ENCODE measurements at places on chromosomes 4 and X. TPM values are rescaled to one million over a fixed set of nuclear protein-coding genes. Genes with fewer than 3 reads are reported as not detected.
A peak's percentile ranks its signal among the peaks of the same experiment; 100 is the strongest.

The HEPH gene
- total RNA-seq = 6.3 TPM

The CLCN5 gene
- 85.3 TPM for total RNA-seq

The LNX1 gene
- 2.4 TPM for total RNA-seq

The CXCL6 gene
- total RNA-seq = not detected

The P2RY10 gene
- total RNA-seq = 0.84 TPM

The FAM149A gene
- 9.4 TPM for total RNA-seq

- H3K27me3 ChIP-seq = no peaks in the 10 kb centered on the region
- H3K36me3 ChIP-seq = no peaks in the 10 kb centered on the region
- H3K4me3 ChIP-seq = no peak overlapping the region
Observed at GRCh38 chr4:181693517-181693916, 549.7 kb upstream of the TENM3 start.

DNA sequence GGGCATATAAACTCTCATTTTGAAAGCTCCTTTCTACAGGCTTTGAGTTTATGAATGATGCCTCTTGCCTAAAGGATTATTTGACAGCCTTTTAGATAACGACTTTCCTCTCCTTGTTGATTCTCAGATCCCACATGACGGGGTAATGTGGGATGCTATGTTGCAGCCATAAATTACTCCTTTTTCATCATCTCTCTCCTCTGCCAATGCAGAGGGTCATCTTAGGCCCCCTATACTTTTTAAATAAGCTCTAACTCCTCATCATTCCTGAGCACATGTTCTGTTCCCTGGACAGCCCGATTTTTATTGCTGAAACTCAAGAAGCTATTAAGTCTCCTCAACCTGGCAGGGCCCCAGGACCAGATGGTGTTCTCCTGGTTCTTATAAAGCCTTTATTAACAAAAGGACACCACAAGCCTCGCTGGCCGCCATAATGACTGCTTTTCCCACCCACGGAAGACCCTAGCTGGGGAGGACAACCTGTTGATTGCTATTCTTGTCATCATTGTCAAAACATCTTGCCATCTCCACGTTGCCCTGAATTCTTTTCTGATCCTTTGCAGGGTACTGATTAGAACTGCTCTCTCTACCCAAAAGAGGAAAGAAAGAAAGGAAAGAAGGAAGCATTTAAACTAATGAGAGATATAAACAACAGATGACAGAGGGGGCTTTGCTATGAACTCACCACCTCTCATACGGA lies 150.7 kb downstream of the DHX15 start:
- no peak overlapping the region for H3K4me3 ChIP-seq
- peak; percentile 85 for DNase-seq
- H3K27me3 ChIP-seq = no peaks in the 10 kb centered on the region
- H3K4me1 ChIP-seq = peaks cover 19% of the 10 kb centered on the region

- H3K4me3 ChIP-seq = no peak overlapping the region
- no peak overlapping the region for H3K27ac ChIP-seq
- no peaks in the 10 kb centered on the region for H3K4me1 ChIP-seq
- DNase-seq = no peak
- peaks cover 27% of the 10 kb centered on the region for H3K27me3 ChIP-seq
Observed at GRCh38 chrX:23662187-23662586, 5.1 kb upstream of the PRDX4 start.

GRCh38 chrX:119640731-119641170 lies 34.5 kb upstream of the NKRF start:
- H3K4me3 ChIP-seq = no peak overlapping the region
- DNase-seq = no peak
- H3K27ac ChIP-seq = no peak overlapping the region
- H3K27me3 ChIP-seq = no peaks in the 10 kb centered on the region

DNA sequence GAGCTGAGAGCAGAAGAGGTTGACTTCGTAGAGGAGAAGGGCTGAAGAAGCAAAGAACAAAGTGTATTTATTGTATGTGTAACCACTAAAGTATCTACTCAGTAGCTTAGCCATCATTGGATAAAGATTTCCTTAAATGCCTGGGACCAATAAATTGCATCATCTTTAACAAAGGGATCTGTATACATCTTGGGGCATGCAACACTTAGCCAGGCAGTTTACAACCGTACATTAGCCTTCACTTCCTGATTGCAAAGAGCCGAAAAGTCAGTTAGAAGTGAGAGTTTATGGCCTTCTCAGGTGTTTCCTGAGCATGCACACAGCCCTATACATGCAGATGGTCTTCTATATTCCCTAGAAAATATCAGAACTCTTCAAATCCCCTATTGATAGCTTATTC lies 68.0 kb upstream of the MAGED1 start:
- H3K27ac ChIP-seq = no peak overlapping the region
- no peaks in the 10 kb centered on the region for H3K27me3 ChIP-seq
- H3K4me3 ChIP-seq = no peak overlapping the region
- no peaks in the 10 kb centered on the region for H3K36me3 ChIP-seq
- DNase-seq = no peak

- peak; percentile 56 for DNase-seq
- peaks cover 31% of the 10 kb centered on the region for H3K27me3 ChIP-seq
- H3K4me3 ChIP-seq = no peak overlapping the region
- no peaks in the 10 kb centered on the region for H3K36me3 ChIP-seq
- H3K4me1 ChIP-seq = peaks cover 35% of the 10 kb centered on the region
- H3K27ac ChIP-seq = no peak overlapping the region
Observed at GRCh38 chrX:134634691-134635090, 23.6 kb downstream of the PLAC1 start.

GRCh38 chrX:1941321-1941720 lies 326.5 kb downstream of the ASMT start:
- no peaks in the 10 kb centered on the region for H3K4me1 ChIP-seq
- no peak overlapping the region for H3K4me3 ChIP-seq
- H3K36me3 ChIP-seq = no peaks in the 10 kb centered on the region
- no peak overlapping the region for H3K27ac ChIP-seq
- DNase-seq = no peak
- H3K27me3 ChIP-seq = no peaks in the 10 kb centered on the region

DNA sequence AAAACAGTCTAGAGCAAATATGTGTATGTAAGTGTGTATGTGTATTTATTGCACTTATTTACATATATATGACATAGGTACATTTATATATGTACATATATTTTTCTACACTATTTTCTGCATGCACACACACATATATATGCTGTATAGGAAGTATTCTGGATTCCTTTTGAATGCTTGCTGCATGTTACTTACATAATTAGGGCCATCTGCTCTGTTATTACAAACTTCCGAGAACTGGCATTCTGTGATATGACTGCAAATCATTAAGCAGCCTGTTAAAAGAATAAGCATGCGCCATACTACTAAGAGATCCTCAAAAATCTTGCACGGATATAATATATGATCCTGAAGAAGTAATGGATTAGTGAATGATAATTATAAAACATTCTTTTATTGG lies 1157.6 kb upstream of the TENM3 start:
- no peaks in the 10 kb centered on the region for H3K27me3 ChIP-seq
- no peak overlapping the region for H3K27ac ChIP-seq
- no peaks in the 10 kb centered on the region for H3K4me1 ChIP-seq

DNA sequence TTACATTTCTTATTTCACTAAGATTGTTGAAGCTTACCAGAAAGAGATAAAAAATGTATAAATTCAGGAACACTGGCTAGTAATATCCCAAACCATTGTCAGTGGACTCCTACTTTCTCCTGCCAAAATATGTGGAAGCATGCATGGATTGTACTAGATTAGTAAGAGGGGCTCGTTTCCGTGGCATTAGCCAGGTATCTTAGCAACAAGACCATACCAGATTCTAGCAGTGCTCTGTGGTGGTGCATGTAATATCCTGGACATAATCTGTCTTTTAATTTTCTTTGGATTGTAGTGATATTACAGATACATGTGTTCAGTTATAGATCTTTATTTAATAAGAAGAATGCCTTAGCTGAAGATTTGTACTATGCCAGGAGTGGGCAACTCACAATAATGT lies 371.9 kb upstream of the PITX2 start:
- no peak overlapping the region for H3K27ac ChIP-seq
- peak; percentile 6 for DNase-seq
- no peak overlapping the region for H3K4me3 ChIP-seq
- H3K4me1 ChIP-seq = no peaks in the 10 kb centered on the region

DNA sequence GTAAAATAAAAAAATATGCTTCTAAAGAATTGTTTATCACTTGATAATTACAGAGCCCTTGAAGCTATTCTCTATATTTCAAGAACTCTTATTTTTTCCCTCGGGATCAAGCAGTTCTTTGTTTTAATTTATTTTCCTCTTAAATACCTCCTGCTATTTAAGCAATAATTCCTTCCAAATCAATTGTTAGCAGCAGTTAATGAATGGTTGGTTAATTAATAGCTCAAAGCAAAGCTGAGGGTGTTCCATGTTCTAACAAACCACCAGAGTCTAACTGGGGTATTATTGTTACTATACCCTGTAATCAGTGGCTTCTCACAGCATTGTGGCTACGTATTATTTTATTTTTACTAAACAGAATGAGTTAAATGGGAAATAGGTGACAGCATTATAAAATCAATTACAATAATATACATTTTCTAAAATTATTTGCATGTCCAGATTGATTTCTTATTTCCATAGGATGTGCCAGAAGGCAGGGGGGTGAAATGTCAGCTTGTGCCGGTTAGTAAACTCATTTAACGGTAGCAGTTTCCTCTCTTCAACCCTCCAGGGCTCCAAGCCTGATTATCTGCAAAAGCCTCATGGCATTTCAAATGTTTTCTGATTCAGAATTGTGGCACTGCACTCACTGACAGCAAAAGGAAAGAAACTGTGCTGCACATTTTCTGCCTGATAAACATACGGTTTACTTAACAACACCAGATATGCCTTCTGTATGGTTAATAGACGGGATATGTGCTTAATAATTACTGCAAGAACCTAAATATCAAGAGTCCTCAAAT lies 286.9 kb upstream of the EMCN start:
- DNase-seq = no peak
- H3K36me3 ChIP-seq = no peaks in the 10 kb centered on the region
- H3K27ac ChIP-seq = no peak overlapping the region
- H3K4me3 ChIP-seq = no peak overlapping the region
- no peaks in the 10 kb centered on the region for H3K27me3 ChIP-seq

Measured in muscle of leg (tissue), 16 donors.